Bronchial epithelial cell (primary cell): ENCODE measurements at places on chromosomes 4 and X.

- DNase-seq, result no peak
Observed at GRCh38 chr4:46890056-46890455, 19.0 kb downstream of the COX7B2 start.

- no peak for DNase-seq
Observed at GRCh38 chr4:182585321-182585720, 331.9 kb downstream of the DCTD start.

DNA sequence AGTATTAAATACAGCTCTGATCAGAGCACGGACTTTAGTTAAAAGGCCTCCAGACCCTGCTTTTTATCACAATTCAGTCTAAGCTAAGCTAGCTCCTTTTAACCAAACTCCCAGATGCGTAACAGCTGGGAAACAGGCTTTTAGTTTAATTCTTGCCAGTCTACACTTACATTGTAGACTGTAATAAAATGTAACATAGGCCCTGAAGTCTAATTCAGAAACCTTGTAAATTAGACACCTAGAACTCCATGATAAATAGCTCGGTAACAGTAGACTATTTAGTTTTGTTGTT lies 20.1 kb downstream of the FBXO8 start:
- no peak for DNase-seq

- DNase-seq, result peak; percentile 56
Observed at GRCh38 chrX:19682712-19683331, 167.5 kb upstream of the MAP3K15 start.
